ENCODE measurements at places on chromosomes 1 and 21. TPM values are rescaled to one million over a fixed set of nuclear protein-coding genes. Genes with fewer than 3 reads are reported as not detected.

DNA sequence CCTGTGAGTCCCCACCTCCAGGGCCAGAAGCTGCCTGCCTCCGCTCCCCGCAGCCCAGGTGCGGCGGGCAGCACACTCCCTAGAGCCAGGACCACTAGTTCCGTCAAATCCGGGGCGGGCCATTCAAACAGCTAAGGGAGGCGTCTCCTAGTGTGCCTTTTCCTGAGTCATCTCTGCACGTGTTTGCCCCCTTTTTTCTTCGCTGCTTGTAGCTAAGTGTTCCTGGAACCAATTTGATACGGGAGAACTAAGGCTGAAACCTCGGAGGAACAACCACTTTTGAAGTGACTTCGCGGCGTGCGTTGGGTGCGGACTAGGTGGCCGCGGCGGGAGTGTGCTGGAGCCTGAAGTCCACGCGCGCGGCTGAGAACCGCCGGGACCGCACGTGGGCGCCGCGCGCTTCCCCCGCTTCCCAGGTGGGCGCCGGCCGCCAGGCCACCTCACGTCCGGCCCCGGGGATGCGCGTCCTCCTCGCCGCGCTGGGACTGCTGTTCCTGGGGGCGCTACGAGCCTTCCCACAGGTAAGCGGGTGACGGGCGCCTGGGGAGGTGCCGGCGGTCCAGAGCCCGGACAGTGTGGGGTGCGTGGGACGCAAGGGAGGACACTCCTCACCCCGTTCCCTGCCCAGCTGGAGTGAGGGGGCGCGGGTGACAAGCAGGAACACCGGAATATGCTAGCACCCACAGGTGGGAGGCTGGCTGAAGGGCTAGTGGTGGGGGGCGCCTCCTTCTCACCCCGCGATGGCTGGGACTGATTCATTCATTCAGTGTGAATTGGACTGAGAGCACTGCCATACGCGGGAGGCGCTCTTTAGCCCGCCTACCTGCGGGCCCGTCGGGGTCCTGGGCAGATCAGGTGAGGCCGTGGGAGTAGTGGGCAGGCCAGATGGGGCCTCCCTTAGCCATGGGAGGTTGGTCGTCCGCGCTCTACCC lies at the start of gene TNFRSF8:
Gene TNFRSF8 (plus strand): TSS at position 163 of the 932 bp plus-strand sequence. CDS start 296 bp downstream, at position 459.
- H3K27ac ChIP-seq, result no peak within 1 kb of the TSS
- H3K36me3 ChIP-seq, result no peaks in the 10 kb centered on the region
- no peaks in the 10 kb centered on the region for H3K4me1 ChIP-seq
- H3K4me3 ChIP-seq, result no peak within 1 kb of the TSS
- H3K27me3 ChIP-seq, result no peaks in the 10 kb centered on the region
- no peak for DNase-seq

DNA sequence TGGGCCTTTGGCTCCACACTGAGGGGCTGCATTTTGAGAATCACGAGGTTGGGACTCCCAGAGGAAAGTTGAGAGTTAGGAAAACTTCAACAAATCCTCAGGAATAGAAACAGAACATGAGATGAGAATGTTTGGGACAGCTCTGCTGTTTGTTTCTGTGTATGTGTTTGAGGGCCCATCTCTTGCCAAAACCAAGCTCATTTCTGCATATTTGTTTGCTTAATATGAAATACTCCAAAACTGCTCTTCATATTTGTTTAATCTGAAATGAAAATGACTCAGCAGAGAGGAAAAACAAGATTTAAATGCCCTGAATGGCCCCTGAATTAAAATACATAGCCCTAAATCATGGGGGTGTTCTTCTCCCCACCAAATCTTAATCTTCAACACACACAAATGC lies 78.1 kb downstream of the DDR2 start:
- no peak overlapping the region for H3K4me3 ChIP-seq
- H3K36me3 ChIP-seq, result no peaks in the 10 kb centered on the region
- peaks cover 21% of the 10 kb centered on the region for H3K4me1 ChIP-seq
- H3K27ac ChIP-seq, result no peak overlapping the region
- H3K27me3 ChIP-seq, result no peaks in the 10 kb centered on the region
- DNase-seq, result no peak

GRCh38 chr1:204990059-204990664 lies 52.9 kb upstream of the CNTN2 start:
- H3K4me1 ChIP-seq, result peaks cover 5% of the 10 kb centered on the region
- no peak overlapping the region for H3K27ac ChIP-seq
- no peaks in the 10 kb centered on the region for H3K27me3 ChIP-seq
- no peak for DNase-seq

KRTAP19-8 gene
- not detected for total RNA-seq

- H3K27me3 ChIP-seq, result no peaks in the 10 kb centered on the region
- no peak overlapping the region for H3K27ac ChIP-seq
- no peaks in the 10 kb centered on the region for H3K36me3 ChIP-seq
- no peak overlapping the region for H3K4me3 ChIP-seq
- DNase-seq, result no peak
These were observed 220.5 kb downstream of the FOXD2 start for GRCh38 chr1:47658161-47658920.

DNA sequence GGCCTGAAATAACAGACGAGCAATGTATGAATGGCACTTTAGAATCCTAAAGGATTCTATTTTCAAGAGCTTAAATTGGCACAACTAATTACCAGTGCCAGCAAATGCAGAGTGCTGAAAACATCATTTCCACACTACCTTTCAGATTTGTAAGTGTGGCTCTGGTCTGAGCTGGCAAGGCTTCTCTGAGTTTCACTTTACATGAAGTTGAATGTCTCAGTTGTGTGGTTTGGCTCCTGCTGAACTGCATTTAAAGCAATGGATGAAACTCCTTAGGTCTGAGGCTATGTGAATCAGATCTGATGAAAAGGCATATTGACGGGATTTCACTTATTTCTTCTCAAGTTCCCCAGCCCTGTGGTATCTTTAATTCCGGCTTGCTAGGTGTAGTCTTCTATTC lies 114.8 kb upstream of the PTGFR start:
- DNase-seq, result no peak
- no peak overlapping the region for H3K4me3 ChIP-seq
- no peak overlapping the region for H3K27ac ChIP-seq
- H3K4me1 ChIP-seq, result no peaks in the 10 kb centered on the region

CASQ1 gene
- not detected for total RNA-seq

DNA sequence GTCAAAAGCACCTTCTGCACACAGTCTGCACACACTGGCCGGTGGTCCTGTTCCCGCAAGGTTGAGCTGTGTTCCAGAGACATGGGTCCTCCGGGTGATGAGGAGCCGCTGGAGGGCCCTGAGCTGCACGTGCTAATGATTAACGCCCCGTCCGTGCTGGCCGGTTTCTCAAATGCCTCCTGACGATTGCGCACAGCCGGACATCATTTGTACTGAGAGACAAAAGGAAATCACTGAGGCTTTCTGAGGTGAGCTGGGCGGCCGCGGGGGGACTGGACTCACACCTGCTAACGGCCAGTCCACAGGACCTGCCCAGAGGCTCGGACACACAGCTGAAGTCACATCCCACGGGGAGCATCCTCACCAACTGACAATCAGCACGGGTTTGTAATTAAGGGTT lies 29.2 kb downstream of the POFUT2 start:
- H3K27ac ChIP-seq, result no peak overlapping the region
- H3K27me3 ChIP-seq, result no peaks in the 10 kb centered on the region
- DNase-seq, result no peak
- H3K4me3 ChIP-seq, result no peak overlapping the region
- H3K36me3 ChIP-seq, result no peaks in the 10 kb centered on the region
- no peaks in the 10 kb centered on the region for H3K4me1 ChIP-seq

TSPEAR gene
- total RNA-seq, result not detected

- H3K27me3 ChIP-seq, result no peaks in the 10 kb centered on the region
- H3K4me3 ChIP-seq, result no peak overlapping the region
- H3K27ac ChIP-seq, result no peak overlapping the region
These were observed 60.1 kb upstream of the COA6 start for GRCh38 chr1:234313171-234313570.
